ENCODE measurements at places on chromosomes 13 and 19. TPM values are rescaled to one million over a fixed set of nuclear protein-coding genes. Genes with fewer than 3 reads are reported as not detected.

DNA sequence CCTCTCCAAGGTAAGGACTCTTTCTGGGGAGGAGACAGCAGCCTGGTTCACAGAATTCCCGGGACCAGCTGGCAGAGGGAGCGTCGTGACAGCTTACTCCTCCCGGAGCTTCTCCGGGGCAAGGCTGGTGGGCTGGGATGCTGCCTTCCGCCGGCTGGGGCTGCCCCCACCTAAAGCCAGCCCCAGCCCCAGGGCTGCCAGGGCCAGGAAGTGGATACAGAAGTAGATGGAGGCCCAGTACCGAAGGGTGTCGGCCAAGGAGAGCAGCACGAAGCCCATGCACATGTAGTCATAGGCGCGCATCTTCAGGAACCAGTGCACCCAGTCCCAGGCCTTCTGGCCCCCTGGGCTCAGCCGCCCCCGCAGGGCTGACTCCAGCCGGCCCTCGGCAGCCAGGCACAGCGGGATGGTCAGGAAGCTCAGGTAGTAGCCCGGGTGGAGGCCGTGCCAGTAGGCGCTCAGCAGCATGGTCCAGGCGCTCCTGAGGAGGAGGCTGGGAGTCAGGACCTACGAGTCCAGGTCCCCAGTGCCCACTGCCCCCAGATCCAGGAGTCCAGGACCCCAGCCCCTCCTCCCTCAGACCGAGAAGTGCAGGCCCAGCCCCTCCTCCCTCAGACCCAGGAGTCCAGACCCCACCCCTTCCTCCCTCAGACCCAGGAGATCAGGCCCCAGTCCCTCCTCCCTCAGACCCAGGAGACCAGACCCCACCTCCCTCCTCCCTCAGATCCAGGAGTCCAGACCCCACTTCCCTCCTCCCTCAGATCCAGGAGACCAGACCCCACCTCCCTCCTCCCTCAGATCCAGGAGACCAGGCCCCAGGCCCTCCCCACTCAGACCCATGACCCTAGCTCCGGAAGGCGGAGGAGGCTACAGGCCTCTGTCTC, 1.2 kb upstream of the TMC4 start:
- DNase-seq = no peak

- no peak for DNase-seq
Observed at GRCh38 chr13:71460211-71460610, 406.8 kb downstream of the DACH1 start.

- DNase-seq = no peak
Observed at GRCh38 chr19:8702350-8702749, 3.8 kb upstream of the ACTL9 start.

- no peak for DNase-seq
Observed at GRCh38 chr13:51488212-51488611, 35.4 kb upstream of the INTS6 start.

DNA sequence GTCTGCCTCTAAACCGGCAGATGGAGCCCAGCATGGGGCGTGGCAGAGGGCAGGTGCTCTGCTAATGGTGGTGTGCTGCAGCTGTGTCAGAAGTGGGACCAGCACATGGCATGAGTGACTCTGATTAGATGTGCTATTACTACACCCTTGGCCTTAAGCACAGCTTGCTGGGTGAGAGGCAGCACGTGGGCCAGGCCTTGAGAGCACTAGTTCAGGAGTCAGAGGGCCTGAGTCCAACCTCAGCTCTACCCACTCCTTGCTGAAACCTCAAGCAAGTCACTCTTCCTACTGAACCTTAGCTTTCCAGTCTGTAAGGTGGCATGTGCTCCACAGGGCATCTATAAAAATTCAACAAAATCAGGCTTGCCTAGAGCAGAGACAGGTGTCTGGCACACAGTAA, 22.7 kb downstream of the AKT2 start:
- no peak for DNase-seq

GRCh38 chr19:18972851-18973250, 31.8 kb upstream of the HOMER3 start:
- no peak for DNase-seq

- DNase-seq = no peak
Observed at GRCh38 chr13:110268061-110268460, 38.9 kb downstream of the COL4A1 start.

- no peak for DNase-seq
Observed at GRCh38 chr13:98448642-98448928, 128.3 kb downstream of the STK24 start.

GRCh38 chr13:59358014-59358413, 805.7 kb downstream of the DIAPH3 start:
- no peak for DNase-seq

DNA sequence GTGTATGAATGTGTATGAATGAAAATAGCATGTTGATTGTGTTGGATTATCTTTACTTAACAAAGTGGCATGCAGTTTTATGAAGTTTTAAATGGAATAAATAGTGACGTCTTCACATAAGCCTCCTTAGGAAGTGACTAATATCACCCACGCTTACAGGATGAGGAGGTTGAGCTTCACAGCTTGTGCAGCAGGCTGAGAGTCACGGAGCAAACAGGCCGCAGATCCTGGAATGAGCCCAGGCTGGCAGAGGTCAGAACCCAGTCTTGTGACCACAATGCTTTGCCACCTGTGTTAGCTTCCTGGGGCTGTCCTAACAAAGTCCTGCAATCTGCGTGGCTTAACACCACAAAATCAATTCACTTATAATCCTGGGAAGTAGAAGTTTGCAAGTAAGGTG, 20.8 kb downstream of the LAIR2 start:
- no peak for DNase-seq

- DNase-seq = no peak
Observed at GRCh38 chr13:51045451-51045850, 65.6 kb downstream of the C13orf42 start.

- no peak for DNase-seq
Observed at GRCh38 chr13:113625965-113626721, 31.9 kb downstream of the ATP4B start.

- no peak for DNase-seq
Observed at GRCh38 chr19:38470788-38471480, 37.4 kb downstream of the RYR1 start.

GRCh38 chr19:3708207-3708931, at the start of gene TJP3:
Gene TJP3, plus strand, starts transcription at chr19:3708384. Its CDS starts 20,049 bp downstream, at chr19:3728433.
- DNase-seq = no peak

- DNase-seq = no peak
Observed at GRCh38 chr13:73310366-73310765, 251.6 kb downstream of the KLF5 start.

DNA sequence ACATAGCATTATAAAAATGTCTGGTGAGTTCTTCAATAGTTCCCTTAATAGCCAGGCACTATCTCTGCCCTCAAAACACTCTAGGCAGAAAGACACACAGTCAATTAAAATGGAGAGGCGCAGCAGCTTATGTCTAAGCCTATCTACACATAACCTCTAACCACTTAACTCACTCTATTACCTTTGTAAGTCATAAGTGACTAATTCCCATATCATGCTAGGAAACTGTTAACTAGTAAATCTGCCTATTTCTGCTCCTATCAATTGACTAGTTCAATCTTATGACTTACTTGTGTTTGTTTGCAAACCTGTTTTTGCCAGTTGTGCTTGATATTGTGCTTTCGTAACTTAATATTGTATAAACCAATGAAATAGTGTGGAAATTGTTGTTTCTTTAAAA, 3.2 kb downstream of the CCDC122 start:
- no peak for DNase-seq

DNA sequence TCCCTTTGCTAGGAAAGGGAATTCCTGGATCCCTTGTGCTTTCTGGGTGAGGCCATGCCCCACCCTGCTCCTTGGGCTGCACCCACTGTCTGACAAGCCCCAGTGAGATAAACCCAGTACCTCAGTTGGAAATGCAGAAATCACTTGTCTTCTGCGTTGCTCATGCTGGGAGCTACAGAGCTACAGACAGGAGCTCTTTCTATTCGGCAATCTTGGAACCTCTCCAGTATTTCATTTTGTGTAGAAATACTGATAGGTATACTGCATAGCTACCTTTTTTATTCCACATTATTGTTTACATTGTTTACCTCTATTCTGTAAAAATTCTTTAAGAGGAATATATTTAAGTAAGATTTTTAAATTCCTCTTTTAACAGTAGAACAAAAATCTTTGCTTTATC, 302.5 kb upstream of the SLITRK5 start:
- DNase-seq = no peak

GRCh38 chr13:28121224-28121623, 17.1 kb upstream of the PAN3 start:
- DNase-seq = no peak

GRCh38 chr19:30862876-30863275, 486.4 kb downstream of the TSHZ3 start:
- no peak for DNase-seq

GRCh38 chr13:20128459-20128931, 32.4 kb downstream of the GJA3 start:
- no peak for DNase-seq

DNA sequence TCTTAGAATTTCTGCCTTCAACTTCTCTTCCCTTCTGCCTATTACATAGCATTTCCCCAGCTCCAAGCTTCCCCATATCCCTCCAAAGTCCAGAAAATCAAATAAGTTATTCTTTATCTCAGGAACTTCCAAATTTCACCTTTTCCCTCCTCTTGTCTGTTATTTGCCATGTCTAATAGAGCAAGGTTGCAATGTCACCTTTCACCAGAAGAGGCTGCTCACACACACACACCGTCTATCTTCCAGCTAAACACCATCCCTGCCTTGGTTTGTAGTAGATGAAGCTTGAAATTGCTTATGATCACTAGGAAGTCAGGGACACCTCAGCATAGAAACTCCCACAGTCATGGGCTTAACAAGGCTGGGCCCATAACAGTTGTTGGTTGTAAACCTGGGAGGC, 48.4 kb downstream of the ZNRF4 start:
- DNase-seq = no peak

DNA sequence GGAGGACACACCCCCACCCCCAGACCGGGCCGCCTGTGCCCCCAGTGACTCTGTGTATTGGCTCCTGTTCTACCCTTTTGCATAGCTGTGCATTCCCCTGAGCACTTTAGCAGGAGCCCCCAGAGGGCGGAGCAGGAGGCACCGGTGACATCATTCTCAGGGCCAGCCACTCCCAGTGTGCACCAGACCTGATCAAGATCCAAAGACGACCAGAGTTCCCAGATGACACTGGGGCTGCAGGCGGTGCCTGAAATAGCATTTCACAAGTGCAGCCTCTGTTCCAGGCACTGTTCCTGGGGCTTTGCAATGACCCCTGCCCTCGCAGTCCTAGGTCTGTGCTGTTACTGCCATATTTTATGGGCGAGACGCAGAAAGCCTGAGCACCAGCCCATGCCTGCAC, 14.5 kb upstream of the PTPRS start:
- no peak for DNase-seq

- no peak for DNase-seq
Observed at GRCh38 chr13:95741584-95742563, 64.9 kb downstream of the DNAJC3 start.

- no peak for DNase-seq
Observed at GRCh38 chr13:24127116-24127631, 33.3 kb upstream of the SPATA13 start.

DNA sequence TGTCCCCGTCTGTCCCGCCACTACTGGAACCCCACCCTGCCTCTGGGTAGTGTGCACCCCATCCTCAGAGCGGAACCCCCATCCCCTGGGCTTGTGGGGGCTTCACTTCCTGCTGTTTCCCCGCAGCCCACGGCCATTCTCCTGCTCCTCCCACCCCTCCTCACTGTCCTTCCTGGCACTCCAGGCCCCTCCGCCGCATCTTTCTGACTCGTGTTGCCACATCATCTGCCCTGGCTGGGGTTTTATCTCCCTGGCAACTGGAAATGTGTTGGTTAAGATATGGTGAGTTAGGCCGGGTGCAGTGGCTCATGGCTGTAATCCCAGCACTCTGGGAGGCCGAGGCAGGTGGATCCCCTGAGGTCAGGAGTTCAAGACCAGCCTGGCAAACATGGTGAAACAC, 37.3 kb downstream of the KDM4B start:
- no peak for DNase-seq

- no peak for DNase-seq
Observed at GRCh38 chr19:53907193-53907581, 1.9 kb upstream of the CACNG7 start.

- DNase-seq = no peak
Observed at GRCh38 chr13:36130552-36131221, 495 bp downstream of the DCLK1 start.

DNA sequence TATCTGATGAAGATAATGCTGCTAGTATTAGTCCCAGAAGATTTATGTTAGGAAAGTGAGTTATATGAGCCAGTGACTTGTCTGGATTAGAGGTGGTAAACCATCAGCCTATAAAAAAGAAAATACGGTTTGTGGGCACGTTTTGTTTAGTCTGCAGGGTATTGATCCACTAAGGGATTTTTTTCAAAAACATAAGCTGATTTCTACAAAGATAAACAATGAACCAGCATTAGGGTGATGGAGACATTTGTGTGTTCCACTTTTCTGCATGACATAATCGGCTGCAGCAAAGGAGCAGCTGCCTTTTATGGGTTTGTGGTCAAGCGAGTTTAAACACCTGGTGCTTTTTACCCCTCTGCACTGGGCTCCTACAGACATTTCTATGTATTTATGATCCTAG, 836.4 kb upstream of the GPC6 start:
- DNase-seq = no peak

DNA sequence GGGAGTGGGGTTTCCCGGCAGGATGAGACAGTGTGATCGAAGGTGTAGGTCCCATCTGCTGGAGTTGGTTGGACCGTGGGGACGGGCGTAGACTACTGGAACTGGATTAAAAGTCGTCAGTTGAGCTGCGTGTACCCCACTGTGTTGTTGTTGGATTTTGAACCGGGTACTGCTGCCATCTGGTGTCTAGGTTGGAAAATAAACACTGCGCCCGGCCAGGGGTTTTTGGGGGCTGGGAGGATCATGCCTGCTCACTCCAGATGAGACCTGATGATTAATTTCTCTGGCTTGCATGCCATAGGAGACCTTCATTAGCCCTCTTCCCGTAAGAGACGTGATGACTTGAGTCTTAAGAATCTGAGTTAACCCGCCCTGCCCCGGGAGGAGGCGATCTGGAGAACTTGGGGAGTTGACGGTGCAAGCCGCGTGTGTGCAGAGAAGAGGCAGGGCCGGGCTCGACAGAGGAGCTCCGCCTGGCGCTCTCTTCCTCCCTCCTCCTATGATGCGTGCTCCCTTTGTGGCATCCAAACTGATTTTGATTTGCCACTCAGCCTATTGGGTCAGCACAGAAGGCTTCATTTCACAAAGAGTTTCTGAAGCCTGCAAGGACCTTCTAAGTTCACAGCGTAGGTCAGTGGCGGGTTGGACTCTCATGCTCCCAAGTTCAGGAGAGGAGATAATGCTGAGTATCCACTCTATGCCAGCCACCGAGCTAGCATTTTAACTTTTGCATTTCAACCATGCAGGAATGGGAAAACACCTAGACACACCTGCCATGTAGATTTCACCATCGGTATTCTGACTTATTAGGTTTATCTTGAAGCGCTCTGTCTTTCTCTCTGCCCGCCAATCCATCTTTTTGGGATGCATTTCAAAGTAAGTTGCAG, 2.7 kb downstream of the UHRF1 start:
- peak; percentile 49 for DNase-seq

Gene ARHGAP33
- 15.0 TPM for polyA plus RNA-seq

Gene PAN3
- polyA plus RNA-seq = 20.8 TPM

Gene PINLYP
- 5.1 TPM for polyA plus RNA-seq

Gene ZNF208
- polyA plus RNA-seq = 1.4 TPM

Gene ZNF329
- 10.6 TPM for polyA plus RNA-seq

Gene TEX29
- polyA plus RNA-seq = 0.30 TPM

Gene B3GNT3
- polyA plus RNA-seq = not detected

Data from forelimb muscle (tissue), 1 donor.